ENCODE measurements at places on chromosomes 7 and 10.

DNA sequence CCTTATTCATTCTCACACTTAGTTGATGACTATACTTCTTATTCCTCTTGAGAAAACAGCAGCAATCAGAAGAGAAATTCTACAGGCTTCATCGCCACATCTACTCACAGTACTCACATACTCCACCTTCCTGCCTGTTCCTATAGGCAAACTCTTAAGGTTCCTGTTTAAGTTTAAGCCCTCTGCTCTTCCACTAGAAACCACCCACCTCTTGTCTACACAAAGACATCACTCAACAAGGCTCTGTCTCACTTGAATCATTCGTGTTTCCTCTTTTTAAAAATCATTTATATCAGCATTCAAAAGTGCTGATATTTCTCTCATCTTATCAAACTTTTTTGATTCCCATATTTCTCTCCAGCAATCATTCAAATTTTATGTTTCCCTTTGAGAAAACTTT lies 85.5 kb upstream of the ADO start:
- DNase-seq, result no peak

DNA sequence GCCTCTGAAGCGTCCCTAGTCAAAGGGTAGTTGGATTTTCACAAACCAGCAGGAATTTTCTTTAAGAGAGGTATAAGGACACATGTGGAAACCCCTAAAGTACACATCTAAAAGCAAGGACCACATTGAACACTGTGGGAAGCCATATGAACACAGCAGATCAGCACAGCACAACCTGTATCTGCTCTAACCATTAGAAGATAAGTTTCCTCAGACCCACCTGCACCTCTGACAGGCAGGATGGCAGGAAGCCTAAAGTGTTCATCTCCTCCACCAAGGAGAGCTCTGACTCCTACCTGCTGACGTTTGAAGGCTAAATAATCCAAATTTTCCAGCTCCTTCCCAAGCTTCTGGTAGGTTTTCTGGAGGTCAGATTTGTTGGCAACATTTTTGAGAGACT lies 174.4 kb downstream of the CTNNA3 start:
- DNase-seq, result no peak

DNA sequence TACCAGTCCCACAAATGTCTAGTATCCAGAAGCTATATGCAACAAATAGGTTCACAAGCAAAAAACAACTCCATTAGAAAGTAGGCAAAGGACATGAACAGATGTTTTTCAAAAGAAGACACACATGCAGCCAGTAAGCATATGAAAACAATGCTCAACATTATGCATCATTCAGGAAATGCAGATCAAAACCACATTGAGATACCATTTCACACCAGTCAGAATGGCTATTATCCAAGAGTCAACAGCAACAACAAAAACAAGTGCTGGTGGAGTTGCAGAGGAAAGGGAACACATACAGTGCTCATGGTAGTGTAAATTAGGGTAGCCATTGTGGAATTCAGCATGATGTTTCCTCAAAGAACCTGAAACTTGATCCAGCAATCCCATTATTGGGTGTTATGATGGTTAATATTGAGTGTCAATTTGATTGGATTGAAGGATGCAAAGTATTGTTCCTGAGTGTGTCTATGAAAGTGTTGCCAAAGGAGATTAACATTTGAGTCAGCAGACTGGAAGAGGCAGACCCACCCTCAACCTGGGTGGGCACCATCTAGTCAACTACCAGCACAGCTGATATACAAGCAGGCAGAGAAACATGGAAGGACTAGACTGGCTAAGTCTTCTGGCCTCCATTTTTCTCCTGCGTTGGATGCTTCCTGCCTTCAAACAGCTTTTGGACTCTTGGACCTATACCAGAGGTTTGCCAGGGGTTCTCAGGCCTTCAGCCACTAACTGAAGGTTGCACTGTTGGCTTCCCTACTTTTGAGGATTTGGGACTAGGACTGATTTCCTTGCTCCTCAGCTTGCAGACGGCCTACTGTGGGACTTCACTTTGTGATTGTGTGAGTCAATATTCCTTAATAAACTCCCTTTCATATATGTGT lies 218.4 kb upstream of the SEMA3D start:
- no peak for DNase-seq

GRCh38 chr10:12822893-12823170 lies 178.7 kb downstream of the CCDC3 start:
- DNase-seq, result no peak

GRCh38 chr7:898855-899681 lies 22.7 kb downstream of the GET4 start:
- DNase-seq, result no peak

Measured in hindlimb muscle (tissue), 1 donor.